ENCODE measurements at places on chromosomes 12 and 14.

DNA sequence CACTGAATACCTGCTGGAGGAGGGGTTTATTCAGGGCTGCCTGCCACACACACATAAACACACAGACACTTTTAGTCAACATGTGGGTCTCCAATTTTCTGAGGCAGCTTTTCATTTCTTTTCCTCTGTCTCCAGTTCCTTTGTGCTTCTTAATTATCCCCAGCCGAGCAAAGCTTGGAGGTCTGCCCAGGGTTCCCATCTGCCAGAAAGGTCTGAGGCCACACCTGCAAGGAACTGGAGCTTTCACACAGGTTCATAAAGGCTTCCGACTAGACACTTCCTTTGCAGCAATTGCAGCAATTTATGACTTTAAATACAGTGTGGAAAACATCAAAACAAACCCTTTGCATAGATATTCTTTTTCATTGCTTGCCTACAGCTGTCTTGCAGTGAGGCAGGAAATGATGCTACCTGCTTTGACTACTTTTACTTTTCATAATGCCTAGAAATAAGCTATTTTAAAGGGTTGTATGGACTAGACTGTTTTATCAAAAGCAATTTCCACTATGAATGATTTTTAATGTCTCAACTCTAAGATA, 1318.9 kb downstream of the AACS start:
- no peak for DNase-seq

- no peak for DNase-seq
Observed at GRCh38 chr14:19851365-19851764, 23.6 kb upstream of the OR4K2 start.

DNA sequence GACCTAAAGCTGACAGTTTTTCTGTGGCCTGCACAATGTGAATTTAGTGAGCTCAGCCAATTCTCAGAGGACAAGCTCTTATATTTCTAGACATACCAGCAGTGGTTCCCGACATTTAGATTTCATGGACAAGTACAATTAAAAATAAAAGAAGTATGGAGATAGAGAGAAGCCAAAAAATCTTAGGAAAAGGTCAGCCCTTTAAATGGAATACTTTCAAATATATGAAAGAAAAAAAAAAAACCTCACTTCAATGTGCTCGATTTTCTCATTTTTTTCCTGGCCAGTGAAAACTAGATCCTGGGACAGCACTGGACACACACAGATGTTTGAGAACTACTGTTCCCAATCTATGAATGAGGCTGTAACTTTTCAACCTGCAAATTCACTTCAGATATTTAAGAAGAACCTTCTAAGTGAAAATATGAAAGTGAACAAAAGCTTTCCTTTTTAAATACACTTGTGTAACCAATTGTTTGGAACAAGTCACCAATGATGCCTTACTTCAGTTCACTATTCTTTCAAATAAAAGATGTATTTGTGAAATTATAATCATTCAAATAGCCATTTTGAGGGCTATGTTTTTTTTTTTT, 109.4 kb downstream of the SLC38A1 start:
- no peak for DNase-seq

DNA sequence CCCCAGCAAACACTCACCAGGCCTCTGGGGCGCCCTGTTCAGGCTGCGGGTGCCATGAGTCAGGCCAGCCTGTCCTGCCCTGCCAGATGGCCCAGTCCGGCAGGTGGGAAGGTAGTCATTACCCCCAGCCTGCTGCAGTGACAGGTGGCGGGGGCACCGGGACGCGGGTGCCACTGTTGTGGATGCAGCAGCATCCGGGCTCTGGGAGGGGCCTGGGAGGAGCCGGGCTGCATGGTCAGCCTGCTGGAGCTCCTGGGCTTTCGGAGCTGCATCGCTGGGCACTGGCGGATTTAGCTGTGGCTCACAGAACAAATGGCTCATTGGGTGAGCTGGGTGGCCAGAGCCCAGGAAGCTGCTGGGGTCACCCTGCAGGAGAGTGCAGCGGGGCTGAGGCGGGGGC, 13.5 kb downstream of the CEP170B start:
- DNase-seq = peak; percentile 9

- DNase-seq = no peak
Observed at GRCh38 chr14:22497144-22497423, 91.9 kb downstream of the DAD1 start.

DNA sequence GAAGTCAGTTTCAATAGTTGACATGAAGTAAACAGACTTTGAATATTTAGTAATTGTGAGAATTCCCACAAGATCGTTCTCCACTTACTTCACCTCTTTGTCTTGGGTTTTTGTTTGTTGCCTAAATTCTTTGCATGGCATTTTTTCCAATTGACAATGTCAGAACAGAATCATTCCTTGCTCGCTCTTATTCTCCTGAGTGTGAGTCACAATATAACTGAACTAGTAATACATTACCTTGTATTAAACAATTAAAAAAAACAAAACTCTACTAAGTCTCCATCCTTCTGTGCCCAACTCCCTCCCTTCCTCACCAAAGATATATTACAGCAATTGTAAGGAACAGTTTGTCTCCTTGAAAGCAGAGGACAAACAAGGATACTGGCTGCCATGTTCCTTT, 638.8 kb upstream of the NOVA1 start:
- no peak for DNase-seq

- no peak for DNase-seq
Observed at GRCh38 chr14:57903954-57904353, 38.1 kb upstream of the SLC35F4 start.

- DNase-seq = peak; percentile 26
Observed at GRCh38 chr12:19800884-19801283, 361.6 kb downstream of the AEBP2 start.

DNA sequence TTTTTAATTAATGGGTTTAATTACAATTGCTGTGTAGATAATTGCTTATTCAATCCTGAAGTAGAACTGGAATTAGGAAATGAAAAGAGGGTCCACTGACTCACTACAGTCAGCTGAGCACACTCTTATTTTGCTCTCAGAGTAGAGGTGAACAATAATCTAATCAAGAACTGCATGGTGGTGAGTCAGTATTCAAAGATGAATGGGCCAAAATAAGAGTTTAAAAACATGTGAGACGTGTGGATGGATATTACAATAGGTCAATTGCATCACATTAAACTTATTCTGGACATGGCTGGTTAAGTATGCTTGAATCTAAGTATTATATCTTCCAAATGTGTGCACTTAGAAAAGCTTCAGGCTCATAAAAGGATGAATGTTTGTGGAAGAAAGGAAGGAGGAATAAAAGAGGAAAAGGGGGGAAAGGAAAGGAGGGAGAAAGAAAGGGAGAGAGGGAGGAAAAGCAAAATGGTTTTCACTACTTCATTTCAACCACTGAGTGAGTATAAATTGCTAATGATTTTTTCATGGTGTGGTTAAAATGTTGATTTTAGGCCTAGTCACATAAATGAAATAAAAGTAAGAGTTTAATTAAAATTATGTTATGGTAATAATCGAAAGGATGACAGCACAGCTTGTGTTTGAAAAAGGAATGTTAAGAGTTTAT, 27.0 kb upstream of the EEA1 start:
- no peak for DNase-seq

- no peak for DNase-seq
Observed at GRCh38 chr12:79659961-79660431, 30.8 kb downstream of the PAWR start.

DNA sequence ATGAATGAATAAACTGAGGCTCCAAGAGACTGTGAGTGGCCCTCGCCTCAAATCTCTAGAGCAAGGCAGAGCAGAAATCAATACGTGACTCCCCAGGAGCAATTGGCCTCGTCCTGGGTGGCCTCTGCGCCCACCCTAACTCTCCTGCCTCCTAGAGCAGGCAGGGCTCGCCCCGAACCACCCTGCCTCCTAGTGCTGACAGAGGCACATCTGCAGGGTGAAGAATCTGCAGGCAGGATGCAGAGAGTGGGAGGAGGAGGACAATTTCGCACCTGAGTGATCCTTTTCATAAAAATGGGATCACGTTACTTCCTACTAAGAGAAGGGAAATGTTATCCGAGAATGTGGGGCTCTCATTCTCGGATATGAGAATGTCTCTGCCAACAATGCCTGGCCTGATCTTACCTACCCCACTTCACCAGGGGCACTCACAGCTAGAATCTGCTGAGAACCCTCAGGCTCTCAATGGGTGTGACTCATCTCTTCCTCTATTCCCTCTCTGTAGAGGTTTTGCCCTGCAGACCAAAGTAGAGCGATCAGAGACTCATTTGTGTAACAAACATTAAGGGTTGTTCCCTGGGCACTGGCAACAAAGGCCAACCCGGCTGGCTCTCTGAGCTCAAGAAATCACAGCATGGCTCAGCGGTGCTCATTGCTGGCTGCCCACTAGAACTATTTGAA, 61.7 kb upstream of the BCL2L14 start:
- peak; percentile 71 for DNase-seq

GRCh38 chr12:66087365-66087943, 43.1 kb downstream of the LLPH start:
- DNase-seq = no peak

DNA sequence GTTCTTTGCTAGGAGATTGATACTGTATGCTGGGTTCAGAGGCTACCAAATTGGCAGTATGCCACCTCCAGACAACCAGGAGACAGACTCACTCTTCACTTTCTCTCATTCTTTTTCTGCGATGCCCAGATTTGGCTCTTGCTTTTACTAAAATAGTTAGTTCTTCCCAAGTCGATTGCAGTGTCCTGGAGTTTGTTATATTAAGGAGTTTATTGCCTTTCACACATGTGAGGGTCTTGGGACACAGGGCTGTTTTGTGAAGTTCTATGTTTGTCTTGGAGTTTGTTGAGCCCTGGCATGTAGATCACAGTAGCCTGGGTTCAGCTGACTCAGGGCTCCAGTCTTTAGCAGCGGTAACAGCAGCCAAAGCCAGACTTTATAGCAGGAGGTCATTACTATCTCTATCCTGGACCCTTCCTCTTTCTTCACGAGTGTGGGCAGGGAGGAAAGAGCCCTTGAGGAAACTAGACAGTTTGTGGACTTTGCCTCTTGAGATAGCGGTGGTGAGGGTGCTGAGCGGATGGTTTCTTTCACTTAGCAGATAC, 1.6 kb downstream of the MLEC start:
- no peak for DNase-seq

DNA sequence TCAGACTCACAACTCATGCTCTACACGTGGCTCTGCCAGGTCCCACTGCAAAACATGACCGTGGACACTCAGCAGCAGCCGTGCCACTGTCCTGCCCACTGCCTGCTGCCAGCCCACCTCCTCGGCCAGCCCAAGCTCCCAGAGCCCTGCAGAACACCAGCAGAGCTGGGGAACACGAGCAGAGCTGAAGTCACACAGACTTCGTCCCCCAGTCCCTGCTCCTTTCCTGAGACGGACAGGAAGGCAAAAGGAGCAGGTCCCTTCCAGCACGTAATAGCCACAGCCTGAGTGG, 152.1 kb downstream of the DPF3 start:
- no peak for DNase-seq

GRCh38 chr12:5402009-5402935, 29.6 kb upstream of the NTF3 start:
- no peak for DNase-seq

GRCh38 chr14:74934041-74934440, 11.0 kb upstream of the RPS6KL1 start:
- DNase-seq = no peak

DNA sequence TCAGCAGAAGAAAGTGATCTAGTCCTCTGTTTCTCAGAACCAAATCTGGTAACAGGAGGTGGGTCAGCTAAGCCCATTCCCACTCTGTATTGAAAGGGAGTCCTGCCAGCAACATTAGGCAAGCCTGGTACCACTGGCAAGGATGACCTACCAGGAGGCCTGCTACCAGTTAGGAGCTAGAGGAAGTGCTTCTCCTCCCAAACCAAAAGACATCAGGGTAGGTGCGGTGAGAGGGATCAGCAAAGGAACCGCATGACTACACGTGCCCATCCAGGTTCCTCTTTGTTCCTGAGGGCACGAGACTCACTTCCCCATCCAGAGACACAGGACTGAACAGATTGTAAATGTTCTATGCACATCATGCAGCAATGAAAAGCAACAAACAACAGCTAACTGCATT, 2.8 kb downstream of the KLRC4 start:
- no peak for DNase-seq

DNA sequence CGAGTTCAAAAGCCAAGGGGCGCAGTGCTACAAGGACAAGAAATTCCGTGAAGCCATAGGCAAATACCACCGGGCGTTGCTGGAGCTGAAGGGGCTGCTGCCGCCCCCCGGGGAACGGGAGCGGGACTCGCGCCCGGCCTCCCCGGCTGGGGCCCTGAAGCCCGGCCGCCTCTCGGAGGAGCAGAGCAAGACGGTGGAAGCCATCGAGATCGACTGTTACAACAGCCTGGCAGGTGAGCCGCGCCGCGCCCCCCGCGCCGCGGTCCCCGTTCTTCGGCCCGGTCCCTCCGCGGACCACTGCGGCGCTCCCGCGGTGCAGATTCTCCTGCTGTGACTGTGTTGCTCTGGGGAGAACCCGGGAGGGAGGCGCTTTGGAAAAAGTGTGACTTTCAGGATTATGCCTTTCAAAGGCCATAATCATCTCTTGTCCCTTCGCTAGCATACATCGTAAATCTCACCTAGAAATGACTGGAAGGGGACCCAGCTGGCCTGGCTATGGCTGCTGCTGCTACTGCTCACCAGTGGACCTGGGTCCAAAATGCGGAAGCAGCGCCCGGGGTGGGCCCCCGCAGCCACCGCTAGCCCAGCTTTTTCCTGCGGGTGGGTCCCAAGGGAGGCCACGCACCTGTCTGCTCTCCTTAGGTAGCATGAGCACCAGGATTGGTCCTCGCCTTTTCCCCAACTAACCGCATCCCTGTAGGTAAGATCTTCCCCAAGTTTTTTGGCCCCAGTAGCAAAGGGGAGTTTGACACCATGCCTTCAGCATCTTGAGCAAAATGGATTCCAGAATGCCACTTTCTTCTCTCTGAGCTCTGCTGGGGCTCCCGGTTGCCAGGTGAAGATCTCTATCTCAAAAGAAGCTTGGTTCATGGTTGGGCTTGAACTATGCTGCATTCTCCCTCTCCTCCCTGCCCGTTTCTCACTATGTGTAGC, 853 bp downstream of the TTC9 start:
- DNase-seq = peak; percentile 81

DNA sequence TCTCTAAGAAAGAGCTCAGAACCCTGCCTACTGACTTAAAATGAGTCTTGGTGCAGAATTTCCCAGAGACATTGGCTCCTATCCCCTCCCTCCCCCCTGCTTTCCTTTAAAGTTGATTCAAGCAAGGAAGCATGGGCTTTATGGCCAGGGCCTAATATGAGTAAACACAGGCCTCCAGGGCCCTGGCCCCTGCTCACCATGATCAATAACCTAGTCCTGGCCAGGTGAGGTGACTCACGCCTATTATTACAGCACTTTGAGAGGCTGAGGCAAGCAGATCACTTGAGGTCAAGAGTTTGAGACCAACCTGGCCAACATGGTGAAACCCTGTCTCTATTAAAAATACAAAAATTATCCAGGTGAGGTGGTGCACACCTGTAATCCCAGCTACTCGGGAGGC, 165.1 kb upstream of the TMCC3 start:
- DNase-seq = no peak

Data from GM06990 (cell line).